ENCODE measurements at places on chromosomes 12 and 14.

GRCh38 chr12:64256166-64256800 is 34.2 kb upstream of the KICS2 start:
- peak; percentile 38 for DNase-seq

- DNase-seq: no peak
Measured at GRCh38 chr12:84702001-84702400, 210.6 kb downstream of the SLC6A15 start.

DNA sequence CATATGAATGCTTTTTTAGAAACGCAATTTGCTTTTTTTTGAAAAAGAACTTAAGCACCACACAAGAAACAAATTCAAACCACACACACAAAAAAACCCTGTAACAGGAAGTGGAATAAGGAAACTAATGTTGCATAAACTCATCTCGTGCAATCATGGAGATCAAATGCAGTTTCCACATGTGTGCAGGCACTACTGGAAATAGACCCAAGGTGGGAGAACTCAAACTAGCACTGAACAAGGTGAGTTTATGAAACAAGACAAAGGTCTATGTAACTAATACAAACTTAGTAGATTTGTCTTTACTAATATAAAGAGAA is 17.5 kb downstream of the NIN start:
- DNase-seq: no peak

DNA sequence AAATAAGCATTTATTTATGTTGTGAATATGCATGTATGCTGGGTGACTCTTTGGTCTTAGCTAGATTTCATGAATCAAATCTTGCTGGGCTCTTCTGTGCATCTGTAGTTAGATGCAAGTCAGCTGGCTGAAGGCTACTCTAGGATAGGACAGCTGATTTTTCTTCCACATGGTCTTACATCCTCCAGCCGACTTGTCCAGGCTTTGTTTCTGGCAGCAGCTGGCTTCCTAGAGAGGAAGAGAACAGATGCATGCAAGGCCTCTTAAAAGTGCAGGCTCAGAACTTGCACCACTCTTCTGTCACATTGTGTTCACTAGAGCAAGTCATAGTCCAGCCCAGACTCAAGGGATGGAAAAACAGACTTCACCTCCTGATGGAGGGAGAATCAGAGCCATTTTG is 435.4 kb upstream of the STXBP6 start:
- DNase-seq: no peak

DNA sequence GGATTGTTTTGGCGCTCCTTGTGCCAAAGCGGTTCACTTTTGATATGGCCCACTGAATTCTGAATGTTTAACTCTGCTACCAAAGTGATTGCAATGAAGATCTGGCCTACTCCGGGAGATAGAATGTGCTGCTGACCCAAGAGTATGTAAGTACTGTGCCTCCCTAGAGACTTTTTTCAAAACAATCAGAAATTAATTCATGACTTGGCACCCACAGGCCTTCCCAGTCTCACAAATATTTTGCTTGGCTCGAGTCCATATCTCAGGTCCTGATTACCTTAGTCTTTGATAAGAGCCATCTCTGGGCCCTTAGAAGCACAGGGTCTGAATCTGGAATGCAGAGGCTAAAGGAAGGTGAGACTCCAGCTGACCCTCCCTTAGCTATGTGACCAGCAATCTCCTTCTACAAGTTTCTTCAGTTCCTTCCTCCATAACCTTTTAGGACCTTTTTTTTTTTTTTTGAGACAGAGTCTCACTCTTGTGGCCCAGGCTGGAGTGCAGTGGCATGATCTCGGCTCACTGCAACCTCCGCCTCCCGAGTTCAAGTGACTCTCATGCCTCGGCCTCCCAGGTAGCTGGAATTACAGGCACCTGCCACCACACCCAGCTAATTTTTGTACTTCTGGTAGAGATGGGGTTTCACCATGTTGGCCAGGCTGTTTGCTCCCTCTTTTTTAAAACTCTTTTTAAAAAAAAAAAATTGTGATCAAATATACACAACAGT is 49.5 kb upstream of the METAP2 start:
- no peak for DNase-seq

- DNase-seq: peak; percentile 45
Measured at GRCh38 chr14:95759941-95760340, 46.0 kb upstream of the TCL1A start.

GRCh38 chr12:106246891-106247673 is 738 bp downstream of the CKAP4 start:
- DNase-seq: no peak
